Fibroblast of upper back skin (primary cell): ENCODE measurements at places on chromosomes 2 and 18.
A peak's percentile ranks its signal among the peaks of the same experiment; 100 is the strongest.

- DNase-seq, result peak; percentile 23
Measured at GRCh38 chr18:69432847-69433246, 32.2 kb downstream of the DOK6 start.

DNA sequence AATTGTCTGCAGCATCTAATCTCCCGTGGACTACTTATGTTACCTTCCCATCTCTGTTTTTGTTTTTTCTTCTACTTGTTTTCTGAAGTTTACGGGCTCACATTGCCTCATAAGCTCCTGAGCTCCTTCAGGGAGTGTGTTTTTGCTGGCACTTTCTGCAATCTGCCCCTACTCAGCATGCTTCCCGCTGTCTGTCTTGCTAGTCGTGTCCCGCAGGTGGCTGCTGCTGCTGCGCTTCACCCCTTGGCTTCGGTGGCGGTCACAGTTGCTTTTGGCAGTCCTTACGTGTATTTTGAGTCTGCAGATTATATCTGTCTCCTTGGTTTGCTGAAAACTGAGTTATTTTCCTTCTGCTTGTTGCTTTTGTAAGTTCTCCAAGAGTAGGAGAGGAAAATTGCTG is 37.3 kb downstream of the FER1L5 start:
- no peak for DNase-seq

DNA sequence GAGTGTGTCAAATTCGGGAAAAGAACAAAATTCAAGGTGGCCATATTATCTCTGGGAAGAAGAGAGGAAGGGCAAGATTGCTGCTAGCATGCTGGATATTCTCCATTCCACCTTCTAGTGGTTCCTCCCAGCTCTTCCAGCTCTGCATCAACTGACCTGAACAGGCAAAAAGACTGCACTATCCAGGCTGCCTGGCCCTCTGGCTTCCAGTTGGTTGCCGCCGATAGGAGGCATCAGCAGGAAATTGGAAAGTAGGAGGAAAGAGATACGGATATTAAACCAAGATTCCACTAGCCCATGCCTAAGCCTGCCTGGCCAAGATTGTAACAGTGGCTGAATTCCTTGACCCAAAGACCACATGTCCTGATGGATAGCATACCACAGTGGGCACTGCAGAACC is 1.7 kb upstream of the RTTN start:
- DNase-seq, result no peak

GRCh38 chr2:224798180-224798579 is 82.0 kb upstream of the CCDC195 start:
- no peak for DNase-seq

DNA sequence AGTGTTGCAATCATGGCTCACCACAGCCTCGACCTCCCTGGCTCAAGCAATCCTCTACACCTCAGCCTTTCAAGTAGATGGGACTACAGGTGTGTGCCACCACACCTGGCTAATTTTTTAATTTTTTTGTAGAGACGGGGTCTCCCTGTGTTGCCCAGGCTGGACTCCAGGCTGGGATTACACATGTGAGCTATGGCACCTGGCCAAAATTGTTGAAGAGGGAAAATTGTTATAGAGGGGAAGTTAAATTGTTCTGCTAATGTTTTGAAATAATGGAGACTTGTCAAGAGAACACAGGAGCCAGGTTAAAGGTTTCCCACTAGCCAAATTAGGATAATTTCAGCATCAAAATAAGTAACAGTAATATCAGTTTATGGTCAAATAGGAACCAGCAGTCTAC is 25.1 kb downstream of the PPIG start:
- no peak for DNase-seq

- no peak for DNase-seq
Measured at GRCh38 chr2:216548901-216549331, 50.3 kb downstream of the RPL37A start.
